ENCODE measurements at places on chromosomes 13 and 19.
A peak's percentile ranks its signal among the peaks of the same experiment; 100 is the strongest.

- DNase-seq = no peak
Observed at GRCh38 chr13:76936763-76937162, 11.5 kb upstream of the ACOD1 start.

- no peak for DNase-seq
Observed at GRCh38 chr19:45514376-45515051, 7.2 kb downstream of the VASP start.

- DNase-seq = no peak
Observed at GRCh38 chr19:51696606-51697005, 3.5 kb downstream of the SPACA6 start.

- no peak for DNase-seq
Observed at GRCh38 chr19:33442706-33443105, 69.2 kb downstream of the CEBPG start.

DNA sequence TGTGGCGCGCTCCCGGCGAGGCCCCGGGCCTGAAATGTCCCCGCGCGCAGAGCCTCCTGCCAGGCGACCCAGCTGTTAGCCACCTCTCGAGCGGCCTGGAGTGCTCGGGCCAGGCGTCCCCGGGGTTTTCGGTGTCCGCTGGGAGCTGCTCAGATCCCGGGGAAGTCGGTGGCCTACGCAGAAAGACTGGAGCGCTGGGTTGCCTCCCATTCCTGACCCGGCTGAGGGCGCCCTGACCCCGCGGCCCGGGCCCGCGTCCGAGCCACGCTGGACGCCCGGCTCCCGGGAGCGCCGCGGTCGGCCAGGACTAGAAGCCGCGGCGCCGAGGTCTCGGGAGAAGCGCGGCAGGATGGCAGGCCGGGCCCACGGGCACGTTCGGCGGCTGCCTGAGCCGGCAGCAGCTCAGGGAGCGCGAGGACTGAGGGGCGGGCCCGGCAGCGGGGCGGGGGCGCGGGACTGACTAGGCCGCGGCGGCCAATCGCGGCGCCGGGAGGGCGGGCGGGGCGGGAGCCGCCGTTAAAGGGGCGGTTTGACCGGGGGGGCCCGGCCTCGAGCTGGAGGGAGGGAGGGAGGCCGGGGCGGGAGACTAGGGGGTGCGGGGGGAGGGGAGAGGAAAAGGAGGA, 1.3 kb upstream of the ZIC2 start:
- no peak for DNase-seq

- no peak for DNase-seq
Observed at GRCh38 chr13:38262211-38262610, 87.4 kb upstream of the UFM1 start.

DNA sequence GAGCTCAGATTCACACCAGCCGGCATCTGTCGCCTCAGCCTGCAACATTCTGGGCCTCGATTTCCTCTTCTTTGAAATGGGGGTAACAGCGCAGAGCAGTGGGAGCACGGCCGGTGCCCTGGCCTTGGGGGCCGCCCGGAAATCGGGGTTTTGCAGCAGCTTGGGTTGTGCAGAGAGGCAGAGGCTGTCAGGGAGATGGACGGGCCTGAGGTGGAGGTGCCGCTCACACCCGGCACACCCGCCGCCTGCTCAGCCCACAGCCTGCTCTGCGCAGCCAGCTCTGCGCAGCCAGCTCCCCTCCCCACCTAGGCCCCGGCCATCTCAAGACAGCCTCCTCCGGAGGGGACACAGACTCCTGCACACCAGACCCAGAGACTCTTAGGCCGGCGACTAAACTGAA, 10.6 kb downstream of the KLF2 start:
- no peak for DNase-seq

DNA sequence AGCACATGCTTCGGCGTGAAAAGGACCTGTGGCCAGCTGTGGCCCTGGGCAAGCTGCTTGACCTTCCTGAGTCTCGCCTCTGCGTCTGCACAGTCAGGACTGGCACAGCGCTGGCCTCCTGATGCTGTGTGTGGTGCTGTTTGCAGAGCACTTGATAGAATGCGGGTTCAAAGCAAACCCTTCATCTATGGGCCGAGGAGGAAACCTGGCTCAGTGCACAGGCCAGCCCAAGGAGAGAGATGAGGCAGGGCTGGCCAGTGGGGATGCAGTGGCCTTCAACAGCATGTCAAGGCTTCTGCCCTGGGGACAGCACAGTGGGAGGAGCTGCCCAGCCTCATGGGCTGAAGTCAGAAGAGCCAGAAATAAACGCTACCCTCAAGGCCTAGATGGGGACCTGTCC, 21.3 kb upstream of the VSTM2B start:
- DNase-seq = no peak

DNA sequence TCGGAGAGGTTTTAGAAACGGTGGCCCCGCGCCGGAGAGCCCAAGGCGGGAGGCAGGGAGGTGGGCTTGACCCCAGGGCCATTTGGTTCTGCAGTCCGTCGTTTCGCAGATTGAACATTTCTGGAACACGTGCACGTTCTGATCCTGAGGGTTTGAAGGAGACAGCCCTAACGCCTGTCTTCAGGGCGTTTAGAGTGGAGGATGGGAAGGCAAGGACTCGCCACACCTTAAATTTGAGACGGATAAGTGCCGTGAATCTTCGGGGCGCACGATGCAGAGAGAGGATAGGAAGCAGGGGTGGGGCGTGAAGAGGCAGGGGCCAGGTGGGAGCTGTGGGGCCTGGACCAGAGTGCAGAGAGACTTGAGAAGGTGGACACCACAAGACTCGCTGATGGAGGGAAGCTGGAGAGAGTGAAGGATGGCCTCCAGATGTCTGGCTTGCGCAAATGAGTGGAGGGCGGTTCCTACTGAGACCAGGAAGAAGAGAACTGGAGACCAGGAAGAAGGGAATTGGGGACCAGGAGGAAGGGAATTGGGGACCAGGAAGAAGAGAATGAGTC, 804 bp upstream of the MIER2 start:
- DNase-seq = no peak

DNA sequence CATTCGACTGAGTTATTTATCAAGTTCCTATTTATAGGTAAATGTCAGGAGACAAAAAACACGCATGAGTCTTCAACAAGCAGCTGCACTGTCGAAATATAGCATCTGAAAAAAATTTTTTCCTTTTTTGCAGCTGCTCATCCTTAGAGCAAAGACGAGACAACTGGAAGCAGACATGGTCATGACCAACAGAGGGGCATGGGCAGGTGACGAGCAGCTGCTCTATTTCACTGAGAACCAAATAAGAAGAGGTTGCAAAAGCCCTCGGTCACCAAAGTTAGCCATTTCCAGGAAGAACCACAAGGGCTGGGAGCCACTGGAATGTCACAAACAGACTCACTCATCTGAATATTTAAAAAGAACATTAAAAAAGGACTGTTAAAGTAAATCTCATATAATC, 22.2 kb downstream of the SOHLH2 start:
- no peak for DNase-seq

- no peak for DNase-seq
Observed at GRCh38 chr13:103140001-103140671, 73.9 kb upstream of the SLC10A2 start.

GRCh38 chr13:23949200-23949599, 51.9 kb upstream of the C1QTNF9B start:
- DNase-seq = no peak

- DNase-seq = no peak
Observed at GRCh38 chr13:44795176-44795575, 194.1 kb downstream of the NUFIP1 start.

DNA sequence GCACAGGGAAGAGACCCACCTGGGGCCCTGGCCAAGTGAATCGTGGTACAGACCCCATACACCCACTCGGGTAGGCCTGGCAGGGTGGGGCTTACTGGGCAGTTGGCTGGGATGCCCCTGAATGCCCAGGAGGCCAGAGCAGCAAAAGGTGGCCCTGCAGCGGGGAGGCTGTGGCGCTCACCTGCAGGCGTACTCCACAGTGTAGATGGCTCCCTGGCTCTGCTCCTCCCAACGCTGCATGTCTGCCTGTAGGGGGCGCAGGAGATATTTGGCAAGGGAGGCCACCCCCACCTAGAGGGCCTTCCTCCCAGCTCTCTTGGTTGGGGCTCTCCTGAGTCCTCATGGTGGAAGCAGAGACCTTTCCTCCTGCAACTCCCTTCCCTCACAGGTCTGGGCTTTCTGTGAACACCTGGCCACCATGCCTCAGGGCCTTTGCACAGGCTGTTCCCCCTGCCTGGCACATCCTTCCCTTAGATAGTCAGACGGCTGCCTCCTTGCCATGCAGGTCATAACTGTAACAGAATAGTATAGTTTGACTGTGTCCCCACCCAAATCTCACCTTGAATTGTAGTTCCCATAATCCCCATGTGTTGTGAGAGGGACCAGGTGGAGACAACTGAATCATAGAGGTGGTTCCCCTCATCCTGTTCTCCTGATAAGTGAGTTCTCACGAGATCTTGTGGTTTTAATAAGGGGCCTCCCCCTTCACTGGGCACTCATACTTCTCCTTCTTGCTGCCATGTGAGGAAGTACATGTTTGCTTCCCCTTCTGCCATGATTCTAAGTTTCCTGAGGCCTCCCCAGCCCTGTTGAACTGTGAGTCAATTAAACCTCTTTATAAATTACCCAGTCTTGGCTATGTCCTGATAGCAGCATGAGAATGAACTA, 5.9 kb downstream of the BORCS8 start:
- DNase-seq = peak; percentile 27

- no peak for DNase-seq
Observed at GRCh38 chr13:51330791-51331190, 8.7 kb upstream of the SERPINE3 start.

DNA sequence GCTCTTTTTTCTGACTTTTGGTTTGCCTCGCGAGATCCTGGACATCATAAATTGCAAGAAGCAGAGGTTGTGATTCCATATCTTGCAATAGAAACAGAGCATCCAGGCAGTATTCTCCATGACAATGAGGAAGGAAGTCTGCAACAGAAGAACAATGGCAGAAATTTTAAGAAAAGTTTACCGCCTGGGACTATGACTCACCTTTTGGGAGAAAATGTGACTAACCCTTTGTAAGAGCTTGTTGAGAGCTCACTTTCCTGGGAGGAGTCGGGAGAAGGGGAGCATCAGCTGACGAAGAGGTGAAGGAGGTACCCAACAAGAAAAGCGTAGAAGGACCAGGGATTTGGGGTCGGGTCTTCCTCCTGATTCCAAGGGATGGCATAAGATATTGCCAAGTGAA, 34.3 kb upstream of the TNFSF11 start:
- no peak for DNase-seq

DNA sequence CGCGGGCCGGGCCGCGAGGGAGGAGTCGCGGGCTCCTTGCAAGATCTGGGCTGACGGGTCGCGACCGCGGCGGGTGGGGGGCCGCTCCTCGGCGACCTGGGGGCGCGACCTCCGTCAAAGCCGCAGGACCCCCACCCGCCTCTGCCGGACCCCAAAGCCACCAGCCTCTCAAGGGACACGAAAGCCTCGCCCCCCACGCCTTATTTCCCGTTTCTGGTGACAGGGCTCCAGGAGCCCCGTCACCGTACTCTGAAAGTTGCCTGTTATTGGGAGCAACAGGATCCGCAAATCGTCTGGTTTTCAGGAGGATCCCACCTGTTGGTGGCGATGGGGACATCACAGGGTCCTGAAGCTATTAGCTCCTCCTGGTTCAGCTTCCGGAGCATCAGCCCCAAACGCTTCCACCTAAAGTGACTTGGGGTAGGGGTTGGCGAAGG, 530 bp downstream of the MAU2 start:
- DNase-seq = no peak

DNA sequence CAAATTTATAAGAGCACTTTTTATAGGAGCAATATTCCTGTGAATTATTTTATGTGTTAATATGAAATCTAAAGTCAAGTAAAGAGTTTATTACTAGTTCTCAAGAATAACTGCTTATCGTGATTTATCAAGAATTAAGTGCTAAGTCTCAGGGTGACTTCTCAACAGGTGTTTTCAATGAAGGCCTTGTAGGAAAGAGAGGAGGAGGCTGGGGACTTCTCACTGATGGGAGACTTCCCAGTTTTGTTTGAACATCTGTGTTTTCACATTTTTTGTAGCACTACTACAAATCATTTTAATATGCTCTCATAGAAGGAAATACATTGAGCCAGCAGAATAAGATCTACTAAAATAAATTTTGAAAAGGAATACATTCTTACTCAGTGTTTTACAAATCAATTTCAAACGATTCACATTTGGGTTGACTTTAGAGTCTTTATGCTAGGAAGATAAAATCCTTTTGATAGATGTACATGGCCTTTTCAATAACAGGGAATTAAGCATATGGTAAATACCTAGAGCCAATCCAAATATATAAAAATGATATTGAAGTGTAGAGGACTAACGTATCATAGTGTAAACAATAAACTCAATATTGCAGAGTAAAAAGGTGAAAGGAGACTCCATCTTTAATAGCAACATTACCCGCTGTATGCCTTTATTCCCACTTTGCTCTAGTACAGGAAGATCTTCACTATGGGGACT, 6.8 kb downstream of the PCDH17 start:
- no peak for DNase-seq

DNA sequence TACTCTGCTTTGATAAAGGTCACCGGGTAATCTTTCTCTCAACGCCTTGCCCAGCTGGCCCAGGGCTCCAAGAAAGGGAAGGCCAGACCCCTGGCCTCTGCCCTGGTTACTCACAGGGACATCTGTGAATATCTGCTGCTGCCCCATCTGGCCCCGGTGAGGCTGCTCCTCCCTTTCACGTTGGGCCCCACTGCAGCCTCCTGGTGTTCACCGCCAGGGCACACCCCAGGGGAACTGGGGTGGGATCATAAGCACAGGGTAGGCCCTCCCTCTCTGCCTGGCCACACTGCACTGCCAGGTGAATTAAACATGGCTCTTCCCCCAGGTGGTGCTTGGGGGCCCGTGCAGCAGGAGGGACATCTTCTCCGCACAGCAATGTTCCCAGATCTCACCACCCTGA, 12.7 kb downstream of the LAIR1 start:
- no peak for DNase-seq

- no peak for DNase-seq
Observed at GRCh38 chr19:5154129-5154798, 185.4 kb downstream of the KDM4B start.

- DNase-seq = no peak
Observed at GRCh38 chr13:96454466-96454865, 364.6 kb downstream of the HS6ST3 start.

- no peak for DNase-seq
Observed at GRCh38 chr19:18899624-18900560, 3.9 kb upstream of the CERS1 start.

DNA sequence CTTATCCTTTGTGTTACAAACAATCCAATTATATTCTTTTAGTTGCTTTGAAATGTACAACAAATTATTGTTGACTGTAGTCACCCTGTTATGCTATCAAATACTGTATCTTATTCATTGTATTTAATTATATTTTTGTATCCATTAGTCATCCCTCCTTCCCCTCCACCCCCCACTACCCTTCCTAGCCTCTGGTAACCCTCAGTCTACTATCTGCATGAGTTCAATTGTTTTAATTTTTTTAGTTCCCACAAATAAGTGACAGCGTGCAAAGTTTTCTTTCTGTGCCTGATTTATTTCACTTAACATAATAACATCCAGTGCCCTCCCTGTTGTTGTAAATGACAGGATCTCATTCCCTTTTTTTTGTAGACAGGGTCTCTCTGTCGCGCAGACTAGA, 4.5 kb downstream of the SAE1 start:
- no peak for DNase-seq

Measured in activated CD4-positive, alpha-beta T cell treated with anti-CD3 and anti-CD28 coated beads, Interleukin-2, amount 50 U/mL, for 24 hours (primary cell).